ENCODE measurements at places on chromosomes 3 and 15.
A peak's percentile ranks its signal among the peaks of the same experiment; 100 is the strongest.

GRCh38 chr15:29904757-29905417 lies 82.6 kb upstream of the TJP1 start:
- no peak for DNase-seq

DNA sequence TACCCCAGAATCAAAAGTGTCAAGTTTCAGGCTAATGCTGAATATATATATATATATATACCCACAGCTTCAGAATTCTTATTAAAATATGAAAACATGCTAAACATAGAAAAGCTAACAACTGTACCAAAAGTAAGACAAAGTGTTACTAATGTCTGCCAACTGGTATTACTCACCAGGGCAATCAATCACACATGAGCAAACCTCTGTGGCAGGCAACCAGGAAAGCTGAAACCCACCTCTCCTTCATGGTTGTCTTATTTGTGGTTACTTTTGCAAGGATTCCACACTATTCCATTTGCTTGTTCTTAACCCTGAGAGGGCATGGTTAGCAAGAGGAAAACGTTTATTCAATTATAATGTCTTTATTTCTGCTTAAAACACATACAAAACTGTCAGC lies 512.3 kb upstream of the MDFIC2 start:
- peak; percentile 39 for DNase-seq

- no peak for DNase-seq
These were observed 702.8 kb downstream of the SI start for GRCh38 chr3:164375538-164375937.

DNA sequence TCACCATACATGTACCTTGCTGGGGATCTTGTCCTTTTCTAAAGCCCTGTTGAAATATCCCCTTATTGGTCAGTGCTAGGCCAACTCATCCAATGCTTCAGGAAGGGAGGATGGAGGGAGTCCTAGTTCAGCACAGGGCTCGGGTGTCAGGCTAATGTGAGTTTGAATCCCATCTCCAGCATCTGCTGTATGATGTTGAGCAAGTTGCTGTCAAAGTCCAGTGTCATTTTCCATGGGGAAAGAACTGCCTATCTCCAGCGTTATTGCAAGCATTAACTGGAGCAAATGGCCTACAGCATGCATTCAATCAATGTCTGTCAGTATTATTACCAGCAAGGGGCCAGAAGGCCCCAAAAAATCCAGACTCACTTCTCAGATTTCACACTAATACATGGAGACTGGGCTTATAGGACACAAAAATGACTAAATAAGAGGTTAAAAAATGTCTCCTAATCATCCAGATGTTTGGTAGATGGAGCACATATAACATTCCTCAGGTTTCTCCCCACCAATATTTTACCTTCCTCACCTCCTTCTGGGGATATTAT lies 40.8 kb downstream of the SRGAP3 start:
- no peak for DNase-seq

- no peak for DNase-seq
These were observed 44.4 kb downstream of the GAP43 start for GRCh38 chr3:115667738-115668065.

DNA sequence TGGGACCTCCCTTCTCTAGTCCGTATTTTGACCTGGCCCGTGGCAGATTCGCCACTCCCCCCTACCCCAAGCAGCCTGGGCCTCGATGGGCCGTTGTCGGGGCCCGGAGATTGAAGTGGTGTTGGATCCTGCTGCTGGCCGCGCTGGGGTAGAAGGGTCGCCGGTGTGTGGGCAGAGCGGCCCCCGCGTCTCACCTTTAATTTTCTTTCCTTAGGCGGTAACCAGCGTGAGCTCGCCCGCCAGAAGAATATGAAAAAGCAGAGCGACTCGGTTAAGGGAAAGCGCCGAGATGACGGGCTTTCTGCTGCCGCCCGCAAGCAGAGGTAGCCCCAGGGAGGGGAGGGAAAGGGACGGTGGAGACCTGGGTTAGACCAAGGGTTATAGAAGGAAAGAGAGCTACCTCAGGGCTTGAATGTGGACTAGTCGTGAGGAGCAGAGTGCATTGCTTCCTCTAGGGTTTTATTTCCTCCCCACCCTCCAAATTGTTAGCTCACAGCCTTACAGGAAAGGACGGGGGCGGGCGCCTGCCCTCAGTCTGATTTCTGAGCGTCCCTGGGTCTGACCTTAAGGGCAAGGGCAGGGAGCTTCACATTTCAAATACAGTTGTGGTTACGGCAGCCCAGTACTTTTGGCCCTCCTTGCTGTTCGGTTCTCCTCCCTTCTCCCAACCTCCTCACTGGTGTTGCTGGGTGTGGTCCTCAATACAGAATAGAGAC lies 799 bp downstream of the SERF2 start:
- DNase-seq: no peak

DNA sequence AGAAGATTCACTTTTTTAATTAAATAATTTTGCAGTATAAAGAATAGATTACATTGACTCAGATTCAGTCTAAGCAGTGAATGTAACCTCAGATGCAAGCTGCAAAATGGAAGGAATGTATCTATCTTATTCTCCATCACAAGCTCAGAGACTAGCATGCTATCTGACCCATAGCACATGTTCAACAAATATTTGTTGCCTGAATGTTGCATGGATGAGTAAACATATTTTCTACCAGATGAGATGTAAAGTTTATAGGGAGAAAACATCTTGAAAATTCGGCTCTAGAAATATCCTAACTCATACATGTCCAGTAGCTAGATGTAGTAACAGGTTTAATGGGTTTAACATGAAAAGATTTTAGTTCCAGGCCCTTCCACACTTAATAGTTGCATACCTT lies 234.2 kb downstream of the MECOM start:
- no peak for DNase-seq

- no peak for DNase-seq
These were observed 24.6 kb downstream of the DNAJB8 start for GRCh38 chr3:128442070-128442469.

DNA sequence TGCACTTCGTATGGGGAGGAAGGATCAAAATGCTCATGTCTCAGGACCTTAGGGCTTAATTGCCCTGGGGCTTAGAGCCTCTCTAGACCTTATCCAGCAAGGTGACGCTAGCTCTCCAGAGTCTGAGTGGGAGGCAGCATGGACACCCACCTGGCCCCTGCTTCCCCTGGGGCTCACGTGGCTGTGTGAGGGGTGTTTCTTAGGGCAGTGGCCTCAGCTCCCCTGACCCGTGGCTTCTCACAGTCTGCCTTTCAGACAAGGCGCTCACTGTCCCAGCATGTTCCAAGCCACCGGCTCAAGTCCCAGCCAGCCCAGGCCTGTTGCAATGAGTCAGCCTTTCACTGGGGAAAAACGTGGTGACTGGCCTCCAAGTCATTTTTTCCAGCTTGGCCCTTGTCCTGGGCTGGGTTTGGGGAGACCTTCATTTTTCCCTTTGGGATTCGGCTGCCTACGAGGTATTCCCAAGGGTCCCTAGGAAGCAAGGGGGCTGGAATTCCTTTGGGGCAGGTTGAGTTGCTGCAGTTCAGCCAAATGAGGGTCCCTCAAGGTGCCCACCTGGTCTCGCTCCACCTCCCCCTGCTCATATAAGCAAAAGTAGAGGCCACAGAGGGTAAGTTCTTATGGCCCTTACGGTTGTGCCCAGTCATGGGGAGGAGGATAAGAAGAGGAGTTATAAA lies 15.7 kb downstream of the BHLHE40 start:
- no peak for DNase-seq

DNA sequence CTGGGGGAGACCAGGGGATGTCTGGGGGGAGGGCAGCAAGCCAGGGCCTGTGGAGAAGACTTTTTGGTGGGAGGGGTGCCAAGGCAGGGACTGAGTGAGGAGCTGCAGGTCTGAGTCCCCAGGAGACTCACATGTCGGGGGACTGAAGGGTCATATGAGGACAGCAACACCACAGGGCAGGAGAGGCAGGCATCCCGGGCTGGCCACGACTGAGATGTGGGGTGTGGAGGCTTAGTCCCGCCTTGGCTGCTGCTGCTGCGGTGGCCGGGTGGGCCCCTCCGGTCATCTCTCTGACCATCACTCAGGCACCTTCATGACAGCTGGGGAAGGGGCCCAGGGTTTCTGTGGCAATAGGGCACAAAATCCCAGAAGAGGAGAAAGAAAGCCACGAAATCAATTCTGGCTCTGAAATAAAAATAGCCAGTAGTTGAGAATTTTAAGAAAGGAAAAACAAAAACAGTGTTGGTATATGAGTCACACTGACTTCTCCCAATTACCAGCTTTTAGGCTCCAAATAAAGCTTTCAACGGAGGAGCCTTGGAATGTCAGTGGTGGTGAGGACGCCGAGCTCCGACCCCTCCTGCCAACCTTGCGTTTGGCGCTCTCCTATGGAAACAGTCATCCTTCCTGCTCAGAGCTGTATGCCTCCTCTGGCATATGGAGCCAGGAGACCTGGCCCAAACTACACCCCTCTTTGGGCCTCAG lies 52.9 kb upstream of the ITGA11 start:
- no peak for DNase-seq

GRCh38 chr3:94460931-94461330 lies 398.1 kb downstream of the NSUN3 start:
- DNase-seq: no peak

DNA sequence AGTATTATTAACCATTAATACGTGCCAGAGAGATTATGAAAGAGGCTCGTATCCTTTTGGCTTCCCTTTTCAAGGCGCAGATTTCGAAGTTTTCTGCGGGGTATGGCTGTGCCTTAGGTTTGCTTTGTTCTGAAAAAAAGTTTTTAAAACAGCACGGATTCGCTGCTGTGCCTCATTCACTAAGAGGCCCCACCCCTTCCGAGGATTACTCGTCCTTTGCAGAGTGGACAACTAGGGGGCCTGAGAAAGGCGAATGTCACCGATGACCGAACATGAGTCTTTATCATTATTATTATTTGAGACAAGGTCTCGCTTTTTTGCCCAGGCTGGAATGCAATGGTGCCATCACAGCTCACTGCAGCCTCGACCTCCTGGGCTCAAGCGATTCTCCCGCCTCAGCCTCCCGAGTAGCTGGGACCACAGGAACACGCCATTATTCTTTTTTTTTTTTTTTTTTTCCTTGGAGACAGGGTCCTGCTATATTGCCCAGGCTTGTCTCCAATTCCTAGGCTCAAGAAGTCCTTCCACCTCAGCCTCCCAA lies 684 bp upstream of the RPS27L start:
- DNase-seq: peak; percentile 41

DNA sequence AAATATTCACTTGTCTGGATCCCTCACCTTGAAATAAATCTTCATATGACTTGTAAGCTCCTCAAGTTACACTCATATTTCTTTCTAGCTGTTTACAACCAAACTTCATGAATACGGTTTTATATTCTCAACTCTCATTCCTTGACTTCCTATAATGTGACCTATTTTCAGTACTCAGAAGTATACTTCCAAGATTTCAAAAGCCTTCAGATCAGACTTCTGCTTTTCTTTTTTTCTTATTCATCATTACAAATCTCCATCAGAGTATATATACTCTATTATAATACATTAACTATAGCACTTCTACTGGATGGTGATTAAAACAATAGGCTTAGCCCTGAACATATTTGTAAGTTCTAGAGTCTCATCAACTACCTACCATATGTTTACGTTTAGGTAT lies 123.6 kb upstream of the ALCAM start:
- DNase-seq: no peak

DNA sequence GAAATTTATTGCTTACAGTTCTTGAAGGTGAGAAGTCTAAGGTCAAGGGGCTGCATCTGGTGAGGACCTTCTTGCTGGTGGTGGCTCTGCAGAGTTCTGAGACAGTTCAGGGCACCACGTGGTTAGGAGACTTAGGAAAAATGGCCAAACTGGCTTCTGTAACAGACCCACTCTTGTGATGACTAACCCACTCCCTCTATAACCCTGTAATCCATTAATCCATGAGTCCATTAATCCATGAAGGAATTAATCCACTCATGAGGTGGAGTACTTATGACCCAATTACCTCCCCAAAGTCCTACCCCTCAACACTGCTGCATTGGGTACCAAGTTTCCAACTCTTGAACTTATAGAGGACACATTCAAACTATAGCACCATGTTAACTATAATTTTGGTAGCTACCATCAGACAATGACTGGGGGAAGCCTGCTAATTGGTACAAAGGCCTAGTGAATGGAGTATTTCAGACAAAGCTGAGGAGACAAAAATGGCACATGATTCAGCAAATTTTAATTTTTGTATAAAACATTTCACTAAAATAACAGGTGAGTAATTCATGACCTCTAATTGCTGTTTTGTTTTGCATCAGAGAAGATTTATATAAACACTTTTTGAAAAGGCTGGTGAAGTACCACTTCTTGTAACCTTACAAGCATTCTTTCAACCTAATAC lies 374.1 kb upstream of the TBL1XR1 start:
- DNase-seq: no peak

DNA sequence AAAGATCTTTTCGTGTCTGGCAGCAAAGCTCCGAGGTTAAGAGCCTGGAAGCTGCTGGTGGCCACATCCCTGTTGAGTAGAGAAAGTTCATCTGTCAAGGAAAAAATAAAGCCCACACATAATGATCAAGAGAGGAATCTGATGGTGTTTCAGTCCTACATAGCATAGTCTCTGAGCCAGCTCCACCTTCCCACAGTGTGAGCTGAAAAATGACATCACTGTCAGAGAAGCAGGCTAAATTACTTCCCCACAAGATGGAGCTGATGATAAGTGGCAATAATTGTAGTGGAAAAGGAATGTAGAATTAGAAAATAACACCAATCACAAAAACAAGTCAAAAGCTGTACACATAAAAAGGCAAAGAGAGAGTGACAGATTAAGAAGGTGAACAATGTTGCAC lies 84.5 kb downstream of the AQP9 start:
- DNase-seq: no peak

- DNase-seq: no peak
These were observed 44.3 kb upstream of the TSPAN3 start for GRCh38 chr15:77115179-77115578.

- no peak for DNase-seq
These were observed 25.4 kb downstream of the CYP19A1 start for GRCh38 chr15:51313074-51313393.

DNA sequence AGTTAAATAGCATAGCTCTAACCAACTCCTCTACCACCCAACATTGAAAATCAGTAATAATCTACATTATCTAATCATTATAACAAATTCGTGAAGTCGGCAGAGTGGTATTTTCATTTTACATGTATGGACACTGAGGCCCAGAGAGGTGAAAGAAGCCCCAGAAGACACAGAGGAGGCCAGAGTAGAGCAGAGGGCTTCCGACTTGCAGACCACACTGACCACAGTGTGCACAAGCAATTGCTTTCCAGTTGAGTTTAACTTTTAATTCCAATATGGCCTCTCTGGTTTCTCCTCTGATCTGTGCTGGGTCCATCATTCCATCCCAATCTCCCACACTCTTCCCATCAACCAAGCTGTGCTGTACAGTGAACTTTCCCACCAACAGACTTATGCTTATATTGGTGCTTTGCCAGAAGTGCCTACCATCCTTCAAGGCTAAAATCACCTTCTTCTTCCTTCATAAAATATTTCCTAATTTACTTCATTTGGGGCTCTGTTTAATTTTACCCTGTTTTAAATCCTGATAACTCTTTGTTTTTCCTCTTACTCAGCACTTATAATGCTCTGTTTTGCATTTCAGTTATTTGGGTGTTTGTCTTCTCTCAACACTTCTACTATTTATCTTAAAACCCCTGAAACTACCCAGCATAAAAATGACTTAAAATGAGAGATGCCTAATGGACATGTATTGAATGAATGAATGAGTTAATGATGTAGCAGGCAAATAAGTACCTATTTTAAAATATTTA lies 81.8 kb upstream of the TNFSF10 start:
- DNase-seq: no peak

- DNase-seq: no peak
These were observed 4.4 kb upstream of the VIPR1 start for GRCh38 chr3:42498034-42498433.

- DNase-seq: no peak
These were observed 472.3 kb upstream of the CBLB start for GRCh38 chr3:106341087-106341486.

Measured in pulmonary artery endothelial cell (primary cell).